ENCODE measurements at places on chromosomes 3 and 15. TPM values are rescaled to one million over a fixed set of nuclear protein-coding genes. Genes with fewer than 3 reads are reported as not detected.

GRCh38 chr3:13235079-13235478 is 161.8 kb upstream of the IQSEC1 start:
- no peak for DNase-seq

- DNase-seq, result no peak
These were observed 10.6 kb downstream of the NCEH1 start for GRCh38 chr3:172700256-172700655.

DNA sequence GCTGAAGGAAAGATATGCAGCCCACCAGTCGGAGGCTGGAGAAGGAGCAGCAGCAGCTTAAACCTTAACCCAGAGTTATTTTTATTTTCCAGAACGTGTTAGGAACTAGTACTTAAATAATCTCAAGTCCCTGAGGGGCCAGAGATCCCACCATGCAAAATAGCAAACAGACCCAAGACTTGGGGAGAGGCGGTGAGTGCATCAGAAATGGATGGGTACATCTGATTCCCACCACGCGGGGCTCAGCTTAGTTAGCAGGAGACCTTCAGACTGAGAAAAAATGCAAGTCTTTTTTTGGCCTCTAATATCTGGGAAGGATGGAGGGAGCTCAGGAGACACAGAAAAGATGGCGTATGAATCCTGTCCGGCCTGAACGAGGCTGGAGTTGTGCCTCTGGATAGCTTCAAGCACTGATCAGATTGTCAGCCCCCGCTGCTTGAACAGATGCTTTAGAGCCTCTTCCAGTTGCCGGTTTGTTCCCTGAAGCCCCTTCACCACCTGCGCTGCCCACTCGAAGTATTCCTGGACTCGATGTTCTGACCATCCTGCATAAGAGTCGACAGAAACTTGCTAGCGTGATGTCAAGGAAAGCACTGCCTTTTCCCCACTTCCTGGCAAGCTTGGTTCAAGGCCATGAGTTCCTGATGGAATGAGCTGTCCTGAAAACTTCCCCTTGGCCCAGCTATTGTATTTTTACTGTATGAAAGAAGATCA is 1.3 kb downstream of the HDDC3 start:
- no peak for DNase-seq

The CRTC3 gene
- total RNA-seq, result 41.3 TPM

- no peak for DNase-seq
These were observed 263.6 kb upstream of the HES1 start for GRCh38 chr3:193872265-193872753.
